LNCaP clone FGC (cell line): ENCODE measurements at places on chromosomes 5 and 9.

- peak; percentile 98 for DNase-seq
Observed at GRCh38 chr5:140261403-140262171, 41.3 kb downstream of the PFDN1 start.

DNA sequence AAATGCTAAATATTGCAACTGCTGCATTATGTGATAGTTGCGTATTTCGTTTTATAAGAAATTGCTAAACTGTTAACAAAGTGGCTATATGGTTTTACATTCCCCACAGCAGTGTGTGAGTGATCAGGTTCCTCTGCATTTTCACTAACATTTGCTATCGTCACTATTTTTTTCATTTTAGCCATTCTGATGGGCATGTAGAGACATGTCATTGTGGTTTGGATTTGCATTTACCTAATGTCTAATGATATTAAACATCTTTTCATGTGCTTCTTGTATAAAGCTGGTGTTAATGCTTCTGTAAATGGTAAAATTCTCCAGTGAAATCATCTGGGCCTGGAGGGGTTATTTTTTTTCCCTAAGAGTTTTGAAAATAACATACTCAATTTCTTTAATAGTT, 61.6 kb downstream of the ERCC6L2 start:
- DNase-seq = no peak

DNA sequence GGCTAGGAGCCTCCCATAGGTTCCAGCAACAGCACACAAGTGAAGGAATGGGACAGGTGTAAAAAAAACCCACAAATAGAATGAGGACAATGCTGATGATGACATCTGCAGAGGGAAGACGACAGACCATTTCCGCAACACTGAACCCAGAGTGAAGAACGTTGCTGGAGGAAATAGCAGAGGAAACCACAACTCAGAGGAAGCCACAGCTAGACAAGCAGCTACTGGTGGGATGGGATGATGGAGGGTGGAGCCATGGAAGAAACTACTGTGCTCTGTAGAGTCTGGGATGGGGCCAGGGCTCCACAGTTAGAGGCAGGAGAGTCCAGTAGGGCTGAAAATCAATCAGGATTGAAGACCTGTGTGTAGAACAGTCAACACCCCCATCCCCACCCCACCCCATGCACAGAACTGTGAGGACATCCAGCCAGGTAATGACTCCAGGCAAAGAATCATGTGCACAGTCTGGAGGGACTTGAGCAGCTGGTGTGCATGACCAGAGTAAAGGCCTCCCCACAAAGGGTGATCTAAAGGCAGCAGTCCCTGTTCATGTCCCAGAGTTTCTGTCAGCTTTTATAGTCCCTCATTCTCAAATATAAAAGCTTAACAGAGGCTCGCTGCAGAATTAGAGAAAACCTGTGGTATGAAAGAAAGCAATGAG, 65.2 kb upstream of the SPIN1 start:
- no peak for DNase-seq

GRCh38 chr5:97355775-97356174, 172.7 kb upstream of the RIOK2 start:
- DNase-seq = no peak

DNA sequence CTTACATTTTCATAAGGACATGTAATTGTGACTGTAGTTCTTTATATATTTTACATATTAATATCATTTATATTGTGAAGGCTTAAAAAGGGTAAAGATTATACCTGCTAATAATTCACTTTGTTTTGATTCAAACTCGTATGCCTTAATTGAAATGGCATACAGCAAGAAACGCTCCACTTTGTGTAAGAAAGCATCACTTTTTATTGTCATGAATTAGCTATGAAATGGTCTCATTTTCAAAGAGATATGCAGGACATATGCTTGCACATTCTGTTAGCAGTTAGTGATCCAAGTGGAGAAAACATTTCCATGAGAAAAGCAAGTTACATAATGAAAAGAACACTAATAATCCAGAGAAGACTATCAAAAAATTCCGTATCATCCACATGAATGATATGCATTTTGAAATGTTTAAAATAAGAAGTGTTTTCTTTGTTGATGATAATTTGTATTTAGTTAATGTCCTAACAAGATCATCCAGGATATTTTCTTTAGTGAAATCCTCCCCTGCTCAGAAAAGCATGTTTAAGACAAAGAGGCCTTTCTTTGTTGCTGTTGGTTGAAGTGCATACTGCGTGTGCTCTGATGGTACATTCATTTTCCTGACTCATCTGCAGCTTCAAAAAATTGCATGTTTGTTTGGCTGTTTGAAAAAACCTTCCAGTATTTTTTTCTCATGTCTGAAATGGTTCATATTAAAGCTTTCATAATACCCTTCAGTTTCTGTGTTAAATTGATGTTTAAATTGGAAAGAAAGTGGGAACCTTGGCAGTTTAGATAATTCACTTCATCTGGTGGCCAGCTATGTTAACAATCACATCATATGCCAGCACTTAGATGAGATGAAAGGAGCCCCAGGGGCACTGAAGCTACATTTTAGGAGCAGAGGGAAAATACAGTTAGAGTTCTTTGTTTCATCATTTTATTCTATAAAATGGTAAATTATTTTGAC, 242.2 kb downstream of the CSNK1G3 start:
- DNase-seq = no peak
